ENCODE measurements at places on chromosomes 2 and 18.

GRCh38 chr2:200308546-200309295, 2.2 kb downstream of the SPATS2L start:
- DNase-seq = peak; percentile 20

DNA sequence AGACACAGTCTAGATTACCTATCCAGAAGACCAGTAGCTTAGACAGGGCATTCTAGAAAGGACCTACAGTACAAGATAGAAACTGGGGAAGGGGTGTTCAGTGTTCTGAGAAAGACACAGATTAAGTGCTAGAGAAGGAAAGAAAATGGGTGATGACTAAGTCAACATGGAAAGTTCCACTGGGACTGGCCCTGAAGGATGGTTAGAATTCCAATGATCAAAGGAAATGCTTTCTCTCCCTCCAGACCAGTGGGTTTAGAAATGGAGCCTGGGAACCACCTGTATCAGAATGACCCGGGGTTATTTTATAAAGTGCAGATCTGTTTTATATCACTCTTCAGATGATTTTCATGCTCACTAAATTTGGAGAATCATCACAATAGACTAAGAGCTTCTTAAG, 5.8 kb upstream of the COLEC12 start:
- no peak for DNase-seq

GRCh38 chr2:131045286-131046027, 47.8 kb downstream of the FAM168B start:
- no peak for DNase-seq

- no peak for DNase-seq
Observed at GRCh38 chr18:76402026-76402990, 92.7 kb downstream of the ZNF516 start.

DNA sequence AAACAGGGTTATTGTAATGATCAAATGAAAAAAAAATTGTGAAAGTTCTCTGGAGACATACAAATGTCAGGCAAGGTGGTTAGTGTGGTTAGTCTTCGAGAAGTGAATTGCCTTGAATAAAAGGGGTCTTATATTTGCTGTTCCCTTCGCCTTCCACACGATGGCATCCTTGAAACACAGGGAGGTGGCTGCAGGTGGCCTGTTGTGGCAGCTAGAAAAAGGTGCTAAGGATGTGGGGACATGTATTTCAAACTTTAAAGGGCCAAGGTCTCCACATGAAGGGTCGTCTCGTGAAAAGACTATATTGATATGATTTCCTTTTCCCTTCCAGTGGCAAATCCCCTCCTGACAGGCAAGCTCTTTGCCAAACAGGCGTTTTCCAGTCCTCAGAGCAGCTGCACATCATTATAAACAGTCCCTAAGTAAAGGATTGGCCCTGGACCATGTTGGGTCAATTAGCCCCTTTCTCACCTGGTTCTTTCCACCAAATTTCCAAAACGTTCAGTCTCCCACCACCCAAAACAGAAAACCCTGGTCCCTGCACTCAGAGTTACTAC, 68.5 kb downstream of the COPS8 start:
- peak; percentile 42 for DNase-seq

DNA sequence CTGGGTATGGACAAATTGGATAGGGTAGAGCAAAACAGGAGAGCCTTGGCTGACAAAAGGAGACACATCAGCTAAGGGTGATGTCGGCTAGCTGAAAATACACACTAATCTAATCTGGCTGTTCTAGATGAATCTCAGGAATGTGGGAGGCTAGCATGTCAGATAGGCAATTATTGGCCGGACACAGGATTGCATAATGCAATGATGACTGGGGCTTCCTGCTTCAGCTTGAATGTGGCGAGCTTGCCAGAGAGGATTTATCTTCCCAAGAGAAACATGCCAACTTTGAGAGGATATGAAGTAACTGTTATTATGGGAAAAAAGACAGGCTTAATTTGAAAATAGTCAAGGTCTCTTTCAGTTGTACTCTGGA, 102.4 kb downstream of the TRIB2 start:
- DNase-seq = peak; percentile 97

DNA sequence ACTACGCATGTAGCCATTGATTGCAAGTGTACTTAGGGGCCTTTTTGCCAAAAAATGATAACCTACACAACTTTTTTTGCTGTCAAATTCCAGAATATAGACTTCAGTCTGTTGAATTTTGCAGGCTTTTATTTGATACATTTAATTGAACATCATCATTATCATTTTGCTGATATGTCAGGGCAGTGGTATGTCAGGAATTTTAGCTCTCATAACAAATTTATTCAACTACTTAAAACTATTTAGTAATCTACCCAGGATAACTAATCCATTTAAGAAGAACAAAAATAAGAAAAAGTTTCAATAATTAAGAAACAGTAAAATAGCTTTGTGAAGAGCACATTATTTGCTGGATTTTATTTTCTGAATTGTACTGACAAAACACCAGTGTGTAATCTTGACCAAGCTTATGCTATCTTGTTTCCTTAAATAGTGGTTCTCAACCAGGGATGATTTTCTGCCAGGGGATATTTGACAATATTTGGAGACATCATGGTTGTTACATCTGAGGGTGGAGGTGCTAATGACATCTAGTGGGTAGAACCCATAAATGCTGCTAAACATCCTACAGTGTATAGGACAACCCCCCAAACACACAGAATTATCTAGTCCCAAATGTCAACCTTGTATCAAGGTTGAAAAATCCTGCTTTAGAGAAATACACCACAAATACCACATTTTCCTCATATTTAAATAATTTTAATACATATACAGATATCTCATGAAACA, 12.1 kb upstream of the TTN start:
- no peak for DNase-seq

DNA sequence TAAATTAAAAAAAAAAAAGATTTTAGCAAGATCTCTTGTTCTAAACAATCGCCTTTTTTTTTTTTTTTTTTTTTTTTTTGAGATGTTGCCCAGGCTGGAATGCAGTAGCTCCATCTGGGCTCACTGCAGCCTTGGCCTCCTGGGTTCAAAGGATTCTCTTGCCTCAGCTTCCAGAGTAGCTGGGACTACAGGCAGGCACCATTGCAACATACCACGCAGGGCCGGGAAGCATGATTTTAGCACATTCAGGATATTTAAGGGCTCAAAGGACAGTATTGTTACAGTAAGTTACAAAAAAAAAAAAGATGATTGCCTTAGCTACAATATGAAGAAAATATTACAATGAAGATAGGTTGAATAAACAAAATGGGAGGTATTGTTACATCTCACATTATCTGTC, 29.5 kb upstream of the SAP130 start:
- DNase-seq = no peak

GRCh38 chr2:95376311-95377215, 25.9 kb upstream of the FAHD2A start:
- DNase-seq = no peak

GRCh38 chr2:189254268-189254883, 74.8 kb upstream of the COL5A2 start:
- DNase-seq = no peak

GRCh38 chr2:218896501-218897393, 16.1 kb downstream of the WNT10A start:
- peak; percentile 82 for DNase-seq

DNA sequence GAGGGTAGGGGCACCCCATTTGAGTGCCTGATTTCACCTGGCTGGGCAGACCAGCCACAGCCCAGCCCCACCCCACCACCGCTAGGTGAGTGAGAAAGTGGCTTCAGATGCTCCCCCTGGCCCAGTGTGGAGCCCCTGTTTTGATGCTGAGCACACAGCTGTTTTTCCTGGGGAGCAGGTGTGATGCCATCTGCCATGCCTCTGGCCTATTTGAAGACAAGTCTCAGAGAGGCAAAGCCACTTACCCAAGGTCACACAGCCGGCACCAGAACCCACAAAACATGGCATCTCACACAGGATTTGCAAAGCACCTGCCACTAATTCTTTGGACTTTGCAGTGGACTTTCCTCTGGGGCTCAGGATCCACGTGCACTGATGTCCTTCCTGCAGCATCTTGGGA, 131.3 kb downstream of the INHBB start:
- DNase-seq = no peak

GRCh38 chr2:47339745-47340541, 63.0 kb upstream of the MSH2 start:
- peak; percentile 88 for DNase-seq

DNA sequence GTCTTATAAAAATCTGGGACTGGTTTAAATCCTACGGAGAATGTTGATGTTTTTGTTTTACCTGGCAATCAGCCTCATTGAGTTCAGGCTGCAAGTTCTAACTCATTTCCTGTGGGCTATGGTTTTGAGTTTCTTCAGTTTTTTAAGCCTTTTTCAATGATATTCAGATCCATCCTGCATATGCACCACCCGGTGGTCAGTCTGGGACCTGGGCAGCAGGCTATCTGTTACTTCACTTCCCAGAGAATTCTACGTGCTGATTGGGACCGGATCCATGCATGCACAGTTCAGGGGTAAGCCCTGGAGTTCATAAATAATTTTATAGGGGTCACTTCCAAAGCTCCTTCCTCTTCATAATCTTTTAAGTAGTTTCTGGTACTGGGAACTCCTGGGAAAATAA, 339.2 kb upstream of the HNRNPA3 start:
- no peak for DNase-seq

GRCh38 chr2:38561691-38562090, 41.0 kb downstream of the HNRNPLL start:
- DNase-seq = no peak

- DNase-seq = no peak
Observed at GRCh38 chr2:190693533-190694232, 44.8 kb downstream of the NAB1 start.

GRCh38 chr2:215507836-215508235, 72.0 kb upstream of the FN1 start:
- no peak for DNase-seq

- no peak for DNase-seq
Observed at GRCh38 chr2:42566837-42567321, 1.6 kb upstream of the MTA3 start.

GRCh38 chr2:10303694-10304378, 1.1 kb downstream of the HPCAL1 start:
- DNase-seq = no peak

DNA sequence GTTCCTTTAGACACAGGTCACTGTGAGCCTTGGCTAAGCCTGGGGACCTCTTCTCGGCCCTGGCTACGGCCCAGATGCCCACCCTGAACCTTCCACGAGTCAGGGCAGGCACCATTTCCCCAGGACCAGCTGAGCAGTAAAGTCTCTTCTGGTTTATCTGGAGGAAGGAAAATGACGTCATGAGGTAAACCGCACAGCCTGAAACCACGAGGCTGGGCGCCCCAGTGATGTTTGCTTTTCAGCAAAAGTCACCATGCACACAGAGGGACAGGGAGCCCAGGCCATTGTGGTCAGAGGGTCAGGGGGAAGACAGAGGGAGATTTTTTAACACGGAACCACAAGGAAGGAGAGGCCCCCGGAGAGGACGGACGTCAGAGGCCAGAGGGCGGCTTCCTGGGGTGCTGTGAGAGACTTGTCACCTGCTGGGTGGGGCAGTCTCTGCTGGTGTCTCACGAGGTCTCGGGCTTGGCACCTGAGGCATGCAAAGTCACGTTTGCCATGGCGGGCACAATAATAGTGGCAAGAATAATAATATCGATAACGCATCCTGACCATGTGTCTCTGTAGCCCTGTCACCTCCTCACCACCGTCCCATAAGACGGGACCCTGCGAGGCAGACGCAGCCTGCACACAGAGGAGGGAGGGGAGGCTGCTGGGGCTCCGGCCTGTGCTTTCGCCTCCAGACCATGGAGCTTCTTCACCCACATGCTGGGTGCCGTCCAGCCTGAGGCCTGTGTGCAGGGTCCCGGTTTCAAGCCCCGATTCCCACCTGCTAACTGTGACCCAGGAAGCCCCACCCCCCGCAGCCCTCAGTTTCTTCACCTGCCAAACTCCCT, 33.2 kb upstream of the FOSL2 start:
- DNase-seq = peak; percentile 92

DNA sequence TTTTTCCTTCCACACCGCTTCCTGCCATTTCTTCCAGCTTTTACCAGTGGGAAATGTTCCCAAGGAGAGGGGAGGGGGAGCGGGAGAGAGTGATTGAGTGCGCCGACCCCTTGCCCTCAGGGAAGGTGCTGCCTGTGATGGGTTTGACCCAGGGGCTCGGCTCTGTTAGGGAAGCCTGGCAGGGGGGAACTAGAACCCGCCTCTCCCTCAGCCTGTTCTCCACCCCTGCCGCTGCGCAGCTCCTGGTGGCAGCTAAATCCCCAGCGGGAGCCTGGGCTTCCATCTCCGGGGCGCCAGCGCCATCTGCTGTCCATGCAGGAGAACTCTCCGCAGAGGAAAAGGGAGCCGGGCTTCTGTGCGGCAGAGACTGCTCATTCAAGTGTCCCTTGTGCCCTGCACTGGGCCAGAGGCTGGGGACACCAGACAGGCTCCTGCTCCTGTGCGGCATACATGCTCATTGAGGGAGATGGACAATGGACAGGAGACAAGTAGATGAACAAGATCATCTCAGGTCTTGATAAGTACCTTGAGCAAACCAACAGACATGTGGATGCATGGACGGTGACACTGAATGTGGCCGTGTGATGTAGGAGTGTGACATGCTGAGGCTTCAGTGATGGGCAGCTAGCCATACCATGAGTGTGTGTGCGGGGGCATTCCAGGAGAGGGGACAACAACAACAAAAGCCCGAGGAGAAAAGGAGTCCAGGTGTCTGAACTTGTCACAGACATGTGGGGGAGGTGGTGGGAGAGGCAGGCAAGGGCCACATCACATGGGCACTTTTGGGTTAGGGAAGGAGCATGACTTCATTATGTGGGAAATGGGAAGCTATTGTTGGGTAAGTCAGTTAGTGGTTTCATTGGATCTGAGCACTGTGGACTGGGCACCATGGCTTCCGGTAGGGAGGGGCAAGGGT, 13.3 kb downstream of the CHPF start:
- peak; percentile 86 for DNase-seq

All from A172 (cell line).